ENCODE measurements at places on chromosomes 13 and 19.

DNA sequence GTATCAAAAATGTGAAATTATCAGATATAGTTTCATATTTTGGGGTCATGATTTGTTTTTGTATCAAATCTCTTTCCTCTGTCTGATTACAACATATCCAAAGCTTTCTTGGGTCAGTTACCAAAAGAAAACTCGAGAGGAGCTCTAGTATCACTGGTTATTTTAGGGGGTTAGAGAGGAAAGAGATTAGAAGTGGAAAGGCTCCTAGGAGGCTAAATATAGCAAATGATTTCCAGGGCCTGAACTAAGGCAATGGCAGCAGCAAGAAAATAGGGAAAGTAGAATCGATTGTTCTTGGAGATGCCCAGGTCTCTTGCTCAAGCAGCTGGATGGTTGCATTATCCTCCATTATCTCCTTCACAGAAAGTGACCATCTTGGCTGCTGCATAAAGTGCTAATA, 72.9 kb downstream of the NHLRC3 start:
- no peak for DNase-seq

DNA sequence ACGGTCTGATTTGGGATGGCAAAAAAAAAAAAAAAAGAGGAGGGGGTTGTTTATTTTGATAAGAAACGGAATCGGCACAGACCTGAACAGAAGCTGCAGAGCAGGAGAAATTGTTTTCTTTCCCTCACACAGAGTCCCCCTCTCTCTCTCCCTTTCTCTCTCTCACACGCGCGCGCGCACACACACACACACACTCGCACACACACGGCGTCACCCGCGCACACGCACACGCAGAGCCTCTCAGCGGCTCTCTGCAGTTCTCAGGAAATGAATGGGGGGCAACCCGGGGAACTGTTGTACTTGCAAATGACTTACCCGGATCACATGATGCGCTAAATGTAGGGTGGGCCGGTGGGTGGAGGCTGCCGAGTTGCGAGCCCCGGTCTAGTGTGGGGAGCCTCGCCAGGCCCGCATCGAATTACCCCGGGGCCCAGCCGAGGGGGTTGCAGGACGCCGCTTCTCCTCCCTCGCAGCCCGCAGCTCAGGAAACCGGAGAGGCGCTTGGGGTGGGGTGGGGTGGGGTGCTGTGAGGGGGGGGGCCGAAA, 475 bp downstream of the KLF12 start:
- DNase-seq: peak; percentile 98

- no peak for DNase-seq
These were observed 27.9 kb downstream of the FLT1 start for GRCh38 chr13:28467034-28467433.

DNA sequence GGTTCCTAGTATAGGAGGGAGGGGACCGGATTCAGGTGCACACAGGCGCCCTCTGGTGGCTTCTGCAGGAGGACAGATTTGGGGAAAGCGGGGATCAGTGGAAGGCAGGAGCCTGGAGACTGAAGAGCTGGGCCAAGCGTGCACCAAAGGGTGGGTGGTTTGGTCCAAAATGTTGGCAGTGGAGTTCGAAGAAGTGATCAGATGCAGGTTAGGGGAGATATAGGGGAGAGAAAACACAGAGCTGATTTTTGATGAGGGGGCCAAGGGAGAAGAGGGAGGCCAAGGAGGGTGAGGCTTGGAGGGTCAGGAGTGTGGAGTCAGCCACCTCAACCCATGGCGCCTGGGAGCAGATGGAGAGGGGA, 6.8 kb upstream of the CARM1 start:
- peak; percentile 61 for DNase-seq

- DNase-seq: no peak
These were observed 127.3 kb upstream of the KLHL1 start for GRCh38 chr13:70235565-70235964.

DNA sequence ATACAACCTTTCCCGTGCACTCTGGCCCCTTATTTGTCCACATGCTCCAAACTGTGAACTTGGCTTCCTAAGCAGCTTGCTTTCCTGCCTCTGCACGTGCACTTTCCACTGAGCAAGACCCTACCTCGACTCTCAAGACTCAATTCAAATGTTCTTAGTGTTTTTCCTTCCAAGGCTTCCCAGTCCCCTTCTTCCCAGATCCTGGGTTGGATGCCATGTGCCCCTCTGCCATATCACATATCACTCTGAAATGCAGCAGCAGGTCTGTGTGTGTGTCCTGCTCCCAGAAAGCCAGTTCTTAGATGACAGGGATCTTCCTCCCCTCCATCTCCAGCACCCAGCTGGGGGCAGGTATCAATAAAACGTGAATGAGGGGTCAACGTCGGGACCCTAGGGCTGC, 3.0 kb downstream of the ZNF557 start:
- no peak for DNase-seq

GRCh38 chr13:113393563-113394338, 29.8 kb upstream of the GRTP1 start:
- DNase-seq: peak; percentile 87

GRCh38 chr13:53783471-53783870, 754.9 kb downstream of the OLFM4 start:
- DNase-seq: no peak

DNA sequence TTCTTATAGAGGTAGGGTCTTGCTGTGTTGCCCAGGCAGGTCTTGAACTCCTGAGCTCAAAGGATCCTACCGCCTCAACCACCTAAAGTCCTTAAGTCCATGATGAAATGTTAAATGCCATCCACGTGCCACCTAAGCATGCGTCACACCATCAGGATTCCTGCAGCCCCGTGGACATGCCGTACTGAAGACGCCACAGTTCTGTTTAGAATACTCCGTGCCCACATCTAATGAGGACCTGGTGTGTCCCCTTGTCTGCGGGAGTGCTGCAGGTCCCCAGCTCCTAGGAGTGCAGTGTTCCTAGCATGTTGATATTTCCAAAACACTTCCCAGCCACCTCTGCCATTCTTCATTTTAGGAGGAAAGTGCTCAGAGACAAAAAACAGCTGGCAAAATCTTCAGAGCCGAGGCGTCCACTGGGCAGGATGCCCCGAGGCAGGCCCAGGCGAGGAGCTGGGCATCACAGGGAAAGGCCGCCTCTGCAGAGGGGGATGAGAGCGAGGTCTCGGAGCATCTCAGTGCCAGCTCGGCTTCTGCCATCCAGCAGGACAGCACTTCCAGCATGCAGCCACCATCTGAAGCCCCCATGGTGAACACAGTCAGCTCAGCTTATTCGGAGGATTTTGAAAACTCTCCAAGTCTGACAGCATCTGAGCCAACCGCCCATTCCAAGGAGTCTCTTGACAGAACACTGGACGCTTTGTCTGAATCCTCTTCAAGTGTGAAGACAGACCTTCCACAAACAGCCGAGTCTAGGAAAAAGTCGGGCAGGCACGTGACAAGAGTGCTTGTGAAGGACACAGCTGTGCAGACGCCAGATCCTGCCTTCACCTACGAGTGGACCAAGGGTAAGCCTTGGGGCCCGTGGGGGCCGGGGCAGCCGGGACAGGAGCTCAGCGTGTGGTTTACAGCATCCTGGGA, 13.2 kb downstream of the C19orf44 start:
- no peak for DNase-seq

GRCh38 chr13:99991828-99992775, 10.5 kb downstream of the ZIC2 start:
- DNase-seq: no peak

GRCh38 chr19:21765151-21765550, 2.2 kb downstream of the ZNF100 start:
- no peak for DNase-seq

DNA sequence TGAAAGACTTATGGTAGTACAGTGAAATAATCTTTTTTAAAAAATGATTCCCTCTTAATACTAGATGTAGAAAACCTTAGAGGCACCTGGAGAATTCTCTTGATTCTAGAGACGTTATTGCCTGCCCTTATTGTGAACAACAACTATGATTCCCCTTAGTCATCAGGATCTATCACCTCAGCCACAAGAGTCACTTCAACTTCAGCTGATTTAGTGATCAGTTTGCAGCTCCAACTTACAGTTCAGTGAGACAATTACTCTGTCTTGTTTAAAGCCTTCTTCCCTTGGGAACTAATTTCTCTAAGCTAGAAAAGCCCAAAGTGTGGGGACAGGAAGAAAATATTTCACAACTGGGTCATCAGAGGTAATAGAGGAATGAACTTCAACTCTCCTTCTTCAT, 254.3 kb upstream of the SLITRK1 start:
- no peak for DNase-seq

GRCh38 chr19:41895745-41896580, 13.0 kb downstream of the ARHGEF1 start:
- DNase-seq: no peak

DNA sequence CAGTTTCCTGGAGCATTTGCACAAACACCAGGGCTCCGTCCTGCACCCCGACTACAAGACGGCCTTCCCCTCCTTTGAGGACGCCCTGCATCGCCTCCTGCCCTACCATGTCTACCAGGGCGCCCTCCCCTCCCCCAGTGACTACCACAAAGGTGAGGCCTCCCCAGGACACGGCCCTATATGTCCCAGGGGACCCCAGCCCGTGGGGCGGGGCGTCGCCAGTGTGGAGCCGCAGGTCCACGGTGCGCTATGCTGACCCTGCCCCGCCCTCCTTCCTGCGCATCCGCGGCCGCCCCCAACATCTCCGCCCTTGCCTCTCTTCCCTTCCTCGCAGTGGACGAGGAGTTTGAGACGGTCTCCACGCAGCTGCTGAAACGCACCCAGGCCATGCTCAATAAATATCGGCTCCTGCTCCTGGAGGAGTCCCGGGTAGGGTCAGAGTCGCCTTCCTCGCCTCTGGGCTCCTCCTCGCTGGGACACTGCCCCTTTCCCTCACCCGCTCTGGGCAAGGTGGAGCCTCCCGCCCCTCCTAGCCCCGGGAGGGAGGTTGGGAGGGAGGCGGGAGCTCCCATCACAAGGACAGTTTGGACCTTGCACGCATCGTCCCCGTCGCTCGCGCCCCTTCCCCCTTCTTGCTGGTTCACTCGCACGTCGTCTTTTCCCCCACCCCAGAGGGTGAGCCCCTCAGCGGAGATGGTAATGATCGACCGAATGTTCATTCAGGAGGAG, 14.4 kb upstream of the EHD2 start:
- DNase-seq: no peak

GRCh38 chr13:85806553-85807175, 7.4 kb upstream of the SLITRK6 start:
- peak; percentile 13 for DNase-seq

DNA sequence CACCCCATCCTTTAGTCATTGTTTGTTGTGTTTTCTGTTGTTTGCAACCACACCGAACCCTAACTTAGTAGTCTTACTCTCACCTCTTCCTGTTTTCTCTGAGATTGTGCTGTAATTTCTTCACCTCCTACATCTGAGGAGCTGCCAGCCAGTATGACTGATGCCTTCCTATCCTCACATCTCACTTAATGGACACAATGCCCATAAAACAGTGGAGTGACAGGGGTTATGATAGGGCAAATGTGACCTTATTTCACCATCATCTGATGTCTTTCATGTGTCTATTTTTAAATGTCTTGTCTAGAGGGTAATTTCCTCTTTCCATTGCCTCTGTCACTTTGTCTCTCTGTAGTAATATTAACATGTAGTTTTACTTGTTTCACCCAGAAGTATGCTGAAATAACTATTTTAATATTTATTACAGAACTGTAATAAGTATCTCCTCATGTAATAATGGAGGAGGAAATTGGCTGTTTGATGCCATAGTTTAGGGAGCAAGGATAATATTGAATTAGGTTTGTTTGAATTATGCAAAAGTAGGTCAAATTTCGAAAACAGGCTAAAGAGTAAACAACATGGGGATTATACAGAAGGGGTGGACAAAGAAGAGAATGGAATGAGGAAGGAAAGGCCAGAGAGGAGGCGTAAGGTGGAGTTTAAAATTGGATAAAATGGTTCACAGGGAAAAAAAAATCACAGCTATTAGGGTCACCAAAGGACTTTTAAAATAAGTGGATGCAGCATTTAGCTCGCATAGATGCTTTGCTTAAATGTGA, 103.5 kb upstream of the SPRY2 start:
- no peak for DNase-seq

DNA sequence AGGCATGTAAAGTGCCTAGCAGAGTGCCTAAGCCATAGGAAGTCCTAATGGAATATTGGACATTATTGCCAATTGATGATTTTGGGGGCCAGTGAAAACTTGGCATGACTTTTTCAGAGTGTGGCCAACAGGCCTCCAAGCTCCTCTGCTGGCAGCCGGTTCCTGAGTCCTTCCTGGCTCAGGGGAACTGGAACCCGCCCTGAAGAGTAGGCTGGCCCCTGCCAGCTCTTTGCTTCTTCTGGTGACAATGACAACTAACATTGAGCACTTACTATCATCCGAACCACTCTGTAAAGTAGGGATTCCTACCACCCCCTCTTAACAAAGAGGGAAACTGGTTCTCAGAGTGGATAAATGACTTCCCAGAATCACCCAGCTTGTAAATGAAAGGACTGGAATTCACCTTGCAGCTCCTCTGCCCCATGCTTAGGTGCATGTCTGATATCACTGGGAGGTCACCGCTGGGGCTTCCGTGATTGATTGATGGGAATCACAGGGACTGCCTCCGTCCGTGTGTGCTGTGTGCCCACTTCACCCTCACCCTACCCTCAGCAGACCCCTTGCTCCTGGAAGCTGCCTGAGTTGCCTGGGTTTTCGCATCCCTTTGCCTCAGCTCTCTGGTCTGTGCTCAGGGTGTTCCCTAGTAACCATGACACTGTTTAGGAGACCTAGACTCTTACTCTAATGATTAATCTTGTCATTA, 50.6 kb downstream of the TNFRSF19 start:
- no peak for DNase-seq

- DNase-seq: no peak
These were observed 520.7 kb upstream of the NBEA start for GRCh38 chr13:34421347-34421719.

- no peak for DNase-seq
These were observed 820 bp downstream of the EID2 start for GRCh38 chr19:39539165-39539517.

DNA sequence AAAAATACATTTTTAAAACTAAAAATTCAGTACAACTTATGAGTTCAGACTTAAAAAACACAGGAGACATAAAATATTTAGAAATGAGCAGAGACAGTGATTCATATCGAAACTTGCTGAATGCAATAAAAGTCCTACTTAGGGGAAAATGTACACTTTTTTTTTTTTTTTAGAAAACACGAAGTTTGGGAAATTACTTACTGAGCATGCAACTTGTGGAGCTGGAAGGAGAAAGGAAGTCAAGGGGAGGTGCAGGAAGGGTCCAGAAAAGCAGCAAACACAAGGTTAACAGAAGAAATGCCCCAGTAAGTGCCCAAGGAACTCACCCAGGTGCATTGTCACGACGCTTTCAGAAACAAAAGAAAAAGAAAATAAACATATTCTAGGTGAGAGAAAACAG, 18.6 kb upstream of the LAIR1 start:
- DNase-seq: no peak

- no peak for DNase-seq
These were observed 329.9 kb downstream of the FOXO1 start for GRCh38 chr13:40336228-40337221.

GRCh38 chr19:39133431-39134270, 8.1 kb downstream of the PAK4 start:
- DNase-seq: no peak
